ENCODE measurements at places on chromosomes 1 and 21.

GRCh38 chr1:202663131-202663530 lies 47.1 kb downstream of the SYT2 start:
- no peak for DNase-seq

GRCh38 chr1:16334655-16335340 lies 17.5 kb downstream of the FBXO42 start:
- DNase-seq: no peak

DNA sequence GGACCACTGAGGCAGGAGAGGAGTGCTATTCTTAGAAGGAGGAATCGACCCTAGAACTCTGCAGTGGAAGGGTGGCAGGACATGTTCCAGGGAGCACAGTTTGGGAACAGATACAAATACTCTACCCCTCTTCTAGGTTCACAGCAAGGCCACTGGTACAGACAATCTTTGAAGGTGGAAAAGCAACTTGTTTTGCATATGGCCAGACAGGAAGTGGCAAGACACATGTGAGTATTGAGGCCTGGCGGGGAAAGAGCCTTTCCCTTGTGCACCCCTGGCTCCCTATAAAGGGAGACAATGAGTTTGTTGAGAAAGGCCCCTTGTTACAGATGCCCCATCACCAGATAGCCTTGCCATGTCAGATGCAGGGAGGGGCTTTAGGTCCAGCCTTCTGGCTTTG lies 17.8 kb downstream of the KIF2C start:
- DNase-seq: no peak

DNA sequence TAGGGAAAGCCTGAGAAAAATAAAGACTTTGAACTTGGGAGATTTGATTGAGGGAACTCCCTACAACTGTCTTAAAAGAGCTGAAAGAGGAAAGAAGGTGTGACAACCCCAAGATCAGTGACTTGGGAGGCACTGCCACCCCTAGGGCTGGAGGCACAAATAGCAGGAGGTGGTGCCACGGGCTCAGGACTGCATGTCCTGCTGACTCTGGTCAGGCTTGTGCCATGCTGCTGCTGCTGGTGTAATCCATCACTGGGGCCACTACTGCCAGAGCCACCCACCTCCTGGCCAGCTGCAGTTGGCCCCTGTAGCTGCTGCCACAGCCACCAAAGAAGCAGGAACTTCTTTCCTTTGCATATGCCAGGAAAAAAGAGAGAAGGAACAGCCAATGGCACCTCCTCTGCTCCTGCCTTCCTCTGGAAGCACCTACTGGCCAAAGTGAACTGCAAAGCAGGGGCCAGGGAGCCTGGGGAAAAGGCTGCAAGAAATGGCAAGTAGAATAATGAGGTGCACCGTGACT lies 730.3 kb downstream of the PTPRU start:
- no peak for DNase-seq
